ENCODE measurements at places on chromosomes 7 and 10.

DNA sequence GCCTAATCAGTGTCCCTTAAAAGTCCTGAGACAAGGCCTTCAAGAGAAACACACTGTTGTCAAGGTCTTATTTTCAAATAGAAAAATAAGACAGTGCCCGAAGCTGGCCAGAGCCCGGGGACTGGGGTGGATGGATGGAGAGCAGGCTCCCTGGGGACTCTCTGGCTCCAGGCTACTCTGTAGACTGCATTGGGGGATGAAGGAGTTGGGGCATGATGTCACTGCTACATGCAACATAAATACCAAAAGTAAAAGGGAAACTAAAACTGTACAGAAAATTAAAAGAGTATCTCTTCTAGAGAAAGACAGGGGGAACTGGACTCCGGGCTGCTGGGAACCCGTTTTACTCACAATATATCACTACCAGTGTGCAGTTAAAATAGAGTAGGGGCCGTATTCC is 629.8 kb downstream of the KCNMA1 start:
- DNase-seq = no peak

DNA sequence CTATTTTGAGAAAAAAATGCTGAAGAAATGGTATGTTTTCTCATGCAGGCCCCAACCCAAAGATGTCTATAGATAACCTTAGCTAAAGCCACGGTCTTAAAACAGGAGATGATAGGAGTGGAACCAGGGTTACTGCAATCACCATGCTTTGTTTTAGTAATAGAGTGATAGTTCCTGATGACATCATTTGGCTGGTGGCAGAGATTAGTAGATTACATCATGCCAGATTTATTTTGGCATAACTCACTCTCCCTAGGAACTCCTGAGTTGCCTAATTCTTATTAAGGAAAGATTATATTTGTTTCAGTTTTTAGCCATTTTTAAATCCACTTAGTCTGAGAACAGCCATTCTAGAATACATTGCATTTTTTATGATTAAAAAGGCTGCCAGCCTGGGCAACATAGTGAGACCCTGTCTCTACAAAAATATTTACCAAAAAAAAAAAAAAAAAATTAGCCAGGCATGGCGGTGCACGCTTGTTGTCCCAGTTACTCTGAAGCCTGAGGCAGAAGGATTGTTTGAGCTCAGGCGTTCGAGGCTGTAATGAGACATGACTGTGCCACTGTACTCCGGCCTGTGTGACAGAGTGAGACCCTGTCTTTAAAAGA is 17.8 kb downstream of the ENO4 start:
- no peak for DNase-seq

- no peak for DNase-seq
These were observed 28.3 kb downstream of the GBX1 start for GRCh38 chr7:151139071-151139790.

- DNase-seq = no peak
These were observed 69.4 kb upstream of the SHH start for GRCh38 chr7:155881471-155882350.

GRCh38 chr7:37578350-37578749 is 105.2 kb upstream of the GPR141 start:
- no peak for DNase-seq

DNA sequence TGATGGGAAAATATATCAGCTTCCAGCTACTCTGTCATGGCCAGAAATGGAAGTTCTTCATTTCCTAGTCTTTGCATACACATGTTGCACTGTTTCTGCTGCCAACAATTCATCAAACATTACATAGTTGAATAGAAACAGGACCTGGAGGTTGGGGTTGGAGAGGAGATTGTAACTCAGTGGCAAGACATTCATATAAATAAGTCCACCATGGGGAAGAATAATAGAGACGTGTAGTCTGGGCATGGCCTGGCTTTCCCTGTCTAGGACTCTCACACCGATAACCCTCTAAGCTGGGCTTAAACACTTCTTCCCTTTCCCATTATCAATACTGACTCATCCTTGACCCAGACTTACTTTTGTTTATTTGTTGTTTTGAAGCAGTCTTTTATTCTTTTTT is 155.7 kb downstream of the PLPP4 start:
- no peak for DNase-seq

GRCh38 chr10:77637532-77638320 is at the start of gene KCNMA1:
Gene KCNMA1 (minus strand): TSS chr10:77637808.
- DNase-seq = no peak

DNA sequence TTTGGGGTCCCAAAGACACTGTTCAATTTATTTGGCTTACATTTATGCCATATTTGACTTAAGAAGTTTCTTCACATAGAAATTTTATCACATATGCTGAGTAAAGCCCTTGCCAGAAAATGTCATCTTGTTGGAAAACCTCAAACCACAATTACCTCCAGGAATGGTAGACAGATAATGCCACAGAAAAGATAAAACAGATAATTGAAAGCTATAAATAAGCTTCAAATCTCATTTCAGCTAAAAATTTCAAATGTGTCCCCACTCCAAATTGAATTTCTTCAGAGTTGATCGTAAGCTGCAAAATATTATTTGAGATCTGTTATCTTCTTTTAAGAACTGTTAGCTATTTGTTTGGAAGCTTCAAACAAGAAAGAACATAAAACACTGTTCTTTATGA is 176.4 kb upstream of the PTN start:
- no peak for DNase-seq

- no peak for DNase-seq
These were observed 10.6 kb downstream of the ZMIZ2 start for GRCh38 chr7:44759246-44759645.

GRCh38 chr10:14270370-14270769 is 60.4 kb downstream of the FRMD4A start:
- no peak for DNase-seq

DNA sequence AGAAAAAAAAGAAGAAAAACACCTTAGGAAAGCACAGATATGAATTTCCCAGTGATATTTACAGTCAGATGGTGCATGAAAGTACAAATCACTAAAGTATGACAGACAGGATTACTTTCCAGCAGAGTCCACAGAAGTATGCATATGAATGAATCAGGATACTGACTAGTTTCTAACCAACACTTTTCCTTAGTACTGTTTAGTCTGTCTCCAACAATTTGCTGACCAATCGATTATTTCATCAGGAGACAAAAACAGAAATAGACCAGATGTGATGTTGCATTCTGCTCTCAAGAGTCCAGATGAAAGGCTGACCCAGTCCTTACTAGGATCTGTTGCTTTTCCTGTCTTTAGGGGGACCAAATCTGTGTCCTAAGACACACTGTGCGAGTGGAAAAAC is 14.6 kb downstream of the SLC35B4 start:
- no peak for DNase-seq

- no peak for DNase-seq
These were observed 146.1 kb downstream of the ADRA2A start for GRCh38 chr10:111222961-111223360.

- DNase-seq = no peak
These were observed 109.9 kb downstream of the ITGB8 start for GRCh38 chr7:20440472-20441105.

- DNase-seq = no peak
These were observed 145.2 kb upstream of the KLF14 start for GRCh38 chr7:130879191-130879590.

- DNase-seq = no peak
These were observed 76.6 kb upstream of the ADO start for GRCh38 chr10:62727934-62728333.

DNA sequence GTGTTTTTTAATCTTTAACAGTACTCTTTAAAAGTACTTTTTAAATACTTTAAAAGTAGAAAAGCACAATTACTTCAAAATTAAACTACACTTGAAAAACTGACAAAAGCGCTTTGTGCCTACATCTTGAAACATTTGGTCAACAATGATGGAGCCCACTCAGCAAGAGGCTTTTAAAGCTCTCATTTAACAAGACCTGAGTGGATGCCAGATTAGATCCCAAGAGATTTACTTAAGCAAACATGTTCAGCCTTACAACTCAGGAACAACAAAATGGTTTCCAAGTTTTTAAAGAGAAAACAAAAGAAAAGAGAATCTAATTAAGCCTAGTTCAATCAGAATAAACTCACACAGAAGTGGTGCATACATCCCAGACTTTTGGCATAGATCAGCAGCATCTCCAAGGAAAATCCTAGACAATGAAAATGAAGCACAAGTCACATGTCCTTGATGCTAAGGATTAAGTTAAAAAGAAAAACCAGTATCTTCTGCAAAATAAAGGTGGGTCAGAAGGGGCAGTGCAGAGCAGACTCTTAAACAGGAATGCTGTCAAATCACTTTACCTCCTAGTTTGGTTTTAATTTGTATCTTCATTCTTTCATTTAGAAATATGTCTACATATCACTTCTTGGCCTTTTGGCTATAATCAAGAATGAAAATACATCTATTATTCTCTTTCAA is 26.2 kb downstream of the HIBADH start:
- DNase-seq = no peak

GRCh38 chr10:119940487-119940886 is 48.0 kb downstream of the SEC23IP start:
- no peak for DNase-seq

- no peak for DNase-seq
These were observed 22.8 kb downstream of the UNC5B start for GRCh38 chr10:71234970-71235685.

GRCh38 chr7:84022684-84023308 is 171.8 kb downstream of the SEMA3A start:
- DNase-seq = no peak

DNA sequence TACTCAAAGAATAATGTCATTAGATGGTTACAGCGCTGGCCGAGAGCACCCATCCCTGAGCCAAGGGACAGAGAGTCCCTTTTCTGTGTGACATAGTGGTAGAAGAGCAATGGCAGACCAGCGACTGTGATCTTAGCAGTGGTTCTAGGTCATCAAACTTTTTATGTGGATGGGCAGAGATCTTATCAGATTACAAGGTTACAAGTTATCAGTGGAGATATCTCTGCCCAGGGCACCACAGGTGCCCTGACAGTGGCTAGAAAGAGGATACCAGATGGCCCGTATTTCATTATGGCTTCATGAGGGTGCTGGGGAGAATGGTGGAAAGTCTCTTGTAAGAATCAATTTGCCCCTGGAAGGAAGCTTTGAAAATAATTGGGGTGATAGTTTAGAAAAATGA is 62.7 kb downstream of the CYCS start:
- DNase-seq = no peak

- DNase-seq = no peak
These were observed at the start of gene FAM180A for GRCh38 chr7:135748770-135749169. Gene FAM180A (minus strand): TSS chr7:135748813. CDS start chr7:135748580, 233 bp downstream.

- DNase-seq = no peak
These were observed 27.1 kb downstream of the KLF6 start for GRCh38 chr10:3757638-3758490.

GRCh38 chr7:155741082-155741481 is 71.2 kb downstream of the SHH start:
- DNase-seq = no peak

DNA sequence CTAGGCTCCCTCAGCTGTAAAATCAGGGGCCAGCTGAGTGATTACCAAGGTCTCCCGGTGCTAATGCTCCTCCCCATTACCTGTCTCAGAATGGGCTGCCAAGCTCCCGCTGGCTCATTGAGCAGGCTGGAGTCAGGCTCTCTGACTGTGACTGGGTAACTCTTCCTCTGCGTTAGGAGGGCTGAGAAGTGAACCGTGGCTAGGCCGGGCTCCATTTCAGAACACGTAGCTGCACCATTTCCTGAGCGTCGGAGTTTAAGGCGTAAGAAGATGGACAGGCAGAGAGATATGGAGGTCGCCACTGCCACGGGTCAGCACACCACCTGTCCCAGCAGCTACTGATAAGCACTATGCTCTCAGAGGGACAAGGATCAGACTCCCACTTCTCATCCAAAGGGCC is 250.3 kb downstream of the TCERG1L start:
- no peak for DNase-seq
